ENCODE measurements at places on chromosomes 4 and X. TPM values are rescaled to one million over a fixed set of nuclear protein-coding genes. Genes with fewer than 3 reads are reported as not detected.

TBC1D19 gene
- total RNA-seq: 4.8 TPM

KCNIP4 gene
- total RNA-seq: not detected

HNRNPH2 gene
- 46.4 TPM for total RNA-seq

KLHL13 gene
- not detected for total RNA-seq

SCD5 gene
- total RNA-seq: 0.94 TPM

MAGEE1 gene
- 4.2 TPM for total RNA-seq

NEXMIF gene
- 1.6 TPM for total RNA-seq
